ENCODE measurements at places on chromosomes 2 and 18.

GRCh38 chr2:231152800-231153557 is 28.1 kb upstream of the HTR2B start:
- DNase-seq: no peak

DNA sequence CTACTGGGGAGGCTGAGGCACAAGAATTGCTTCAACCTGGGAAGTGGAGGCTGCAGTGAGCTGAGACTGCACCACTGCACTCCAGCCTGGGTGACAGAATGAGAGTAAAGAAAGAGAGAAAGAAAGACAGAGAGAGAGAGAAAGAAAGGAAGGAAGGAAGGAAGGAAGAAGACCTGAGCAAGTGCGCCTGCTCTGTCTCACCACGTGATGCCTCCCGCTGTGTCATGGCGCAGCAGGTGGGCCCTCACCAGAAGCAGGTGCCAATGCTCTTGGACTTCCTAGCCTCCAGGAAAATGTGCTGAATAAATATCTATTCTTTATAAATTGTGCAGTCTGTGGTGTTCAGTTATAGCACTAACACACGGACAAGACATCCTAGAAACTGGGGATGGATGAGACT is 270.0 kb downstream of the CYP26B1 start:
- no peak for DNase-seq

- no peak for DNase-seq
Observed at GRCh38 chr2:234199996-234200395, 149.5 kb downstream of the SPP2 start.

DNA sequence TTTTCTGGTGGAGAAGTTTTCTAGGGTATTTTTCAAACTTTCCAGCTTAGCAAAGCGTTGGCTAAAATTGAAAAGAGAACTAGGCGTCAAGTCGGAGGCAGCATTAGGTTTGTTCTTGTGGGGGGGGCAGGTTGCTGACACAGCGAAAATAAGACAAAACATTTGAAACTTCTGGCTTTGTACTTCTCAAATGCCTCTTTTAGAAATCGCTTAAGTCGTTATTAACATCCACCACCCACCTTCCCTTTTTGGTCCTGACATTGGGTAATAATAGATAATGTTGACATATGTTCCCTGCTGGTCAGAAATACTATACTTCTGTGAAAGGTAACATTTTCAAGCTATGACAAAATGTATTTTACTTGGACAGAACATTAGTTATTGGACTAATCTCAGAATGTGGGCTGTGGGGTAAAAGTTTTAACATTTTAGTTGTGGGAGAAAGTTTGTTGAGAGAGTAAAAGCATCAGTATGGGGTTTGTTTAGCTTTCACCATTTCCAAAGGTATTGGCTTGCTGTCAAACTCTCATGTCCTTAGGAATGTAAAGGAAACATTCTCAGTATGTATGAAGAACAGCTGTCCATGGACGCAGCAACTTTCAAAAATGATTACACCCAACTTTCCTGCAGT is 88.1 kb upstream of the ZEB2 start:
- DNase-seq: no peak

- no peak for DNase-seq
Observed at GRCh38 chr2:62423883-62424458, 82.0 kb downstream of the TMEM17 start.

- DNase-seq: no peak
Observed at GRCh38 chr18:3827236-3827845, 377.4 kb downstream of the TGIF1 start.
